ENCODE measurements at places on chromosomes 3 and 15.
A peak's percentile ranks its signal among the peaks of the same experiment; 100 is the strongest.

- DNase-seq: no peak
These were observed 129.2 kb upstream of the DPH6 start for GRCh38 chr15:35674873-35675781.

- no peak for DNase-seq
These were observed 401.5 kb upstream of the PROK2 start for GRCh38 chr3:72186400-72186855.

DNA sequence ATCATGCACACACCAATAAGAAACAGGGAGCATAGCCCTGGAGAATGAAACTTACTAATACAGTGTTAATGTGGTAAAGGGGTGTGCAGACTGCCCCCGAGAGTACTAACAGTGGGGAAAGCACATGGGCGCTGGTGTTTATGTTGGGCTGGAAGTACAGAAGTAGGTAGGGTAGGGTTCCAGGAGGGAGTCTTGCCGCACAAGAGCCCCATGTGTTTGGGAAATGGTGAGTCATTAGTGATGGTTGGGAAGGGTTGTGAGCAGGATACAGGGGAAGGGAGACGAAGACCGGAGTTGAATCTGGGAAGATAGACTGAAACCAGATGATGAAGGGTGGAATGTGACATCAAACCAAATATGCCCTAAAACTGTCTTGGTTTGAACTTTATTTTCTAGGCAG, 117.1 kb downstream of the THSD4 start:
- DNase-seq: no peak

DNA sequence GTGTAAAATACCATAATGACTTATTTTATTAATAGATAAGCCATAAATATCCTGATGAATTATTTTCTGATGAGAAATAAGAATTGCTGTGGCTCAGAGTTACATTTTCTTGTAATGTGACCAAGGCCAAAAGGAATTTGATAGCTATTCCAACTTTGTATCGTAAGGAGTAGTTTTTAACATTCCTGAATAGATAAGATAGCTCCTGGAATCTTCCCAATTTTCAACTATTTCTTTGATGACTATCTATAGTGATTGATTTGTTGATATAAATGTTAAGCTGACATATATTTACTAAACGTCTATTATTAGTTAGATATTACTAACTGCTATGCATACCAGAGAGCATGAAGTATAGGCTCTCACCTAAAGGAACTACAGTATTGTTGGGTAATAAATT, 49.1 kb upstream of the SATB1 start:
- DNase-seq: no peak

DNA sequence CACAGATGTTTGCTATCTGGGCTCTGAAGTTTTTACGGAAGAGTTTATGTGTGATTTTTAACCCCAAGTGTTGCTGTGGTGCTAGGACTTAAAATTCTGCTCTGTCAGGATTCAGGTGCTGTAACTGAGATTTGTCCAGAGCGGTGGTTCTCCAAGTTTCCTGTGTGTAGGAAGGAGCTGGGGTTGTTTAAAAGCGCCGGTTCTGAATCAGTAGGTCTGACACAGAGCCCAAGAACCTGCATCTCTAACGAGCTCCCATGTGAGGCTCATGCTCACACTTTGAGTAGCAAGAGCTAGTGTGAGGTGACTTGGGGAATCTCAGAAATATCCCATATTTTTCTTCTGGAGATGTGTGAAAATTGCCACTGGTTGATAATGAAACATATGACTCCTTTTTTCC, 325.5 kb downstream of the SATB1 start:
- DNase-seq: no peak

DNA sequence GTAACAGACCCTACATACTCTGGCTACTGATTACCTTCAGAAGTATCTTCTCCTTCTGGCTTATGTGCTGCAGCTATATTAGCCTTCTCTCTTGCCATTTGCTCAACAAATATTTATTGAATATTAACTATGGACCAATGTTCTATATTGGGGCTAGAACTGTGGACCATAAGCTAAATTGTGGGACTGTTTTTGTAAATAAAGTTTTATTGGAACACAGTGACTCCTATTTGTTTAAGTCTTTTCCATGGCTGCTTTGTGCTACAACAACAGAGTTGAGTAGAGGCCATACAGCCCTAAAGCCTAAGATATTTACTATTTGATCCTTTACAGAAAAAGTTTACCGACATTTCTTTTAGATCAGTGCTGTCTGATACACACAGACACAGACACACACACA, 20.3 kb upstream of the XIRP1 start:
- no peak for DNase-seq

DNA sequence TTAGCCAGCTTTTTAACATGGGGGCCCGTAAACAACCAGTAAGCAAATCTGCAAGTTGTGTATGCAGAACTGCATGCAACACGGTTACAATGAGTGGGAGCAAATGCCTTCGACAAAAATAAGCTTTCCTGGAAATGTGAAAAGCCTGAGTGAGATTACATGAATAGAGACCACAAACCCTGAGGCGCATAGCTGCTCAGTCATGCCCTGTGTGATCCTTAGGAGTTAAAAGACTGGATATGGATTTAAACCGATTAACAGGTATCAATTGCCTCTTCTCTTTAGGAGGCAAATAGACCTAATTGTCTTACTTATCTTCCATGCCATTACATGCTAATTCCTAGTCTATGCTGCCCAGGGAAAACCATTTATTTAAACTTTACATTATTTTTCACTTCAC, 810.3 kb downstream of the ROBO1 start:
- DNase-seq: no peak

- DNase-seq: no peak
These were observed 73.4 kb downstream of the CCK start for GRCh38 chr3:42192334-42193200.

GRCh38 chr15:101672298-101672697, 20.1 kb upstream of the TM2D3 start:
- DNase-seq: no peak

- no peak for DNase-seq
These were observed 99.1 kb downstream of the OXSM start for GRCh38 chr3:25888892-25889524.

DNA sequence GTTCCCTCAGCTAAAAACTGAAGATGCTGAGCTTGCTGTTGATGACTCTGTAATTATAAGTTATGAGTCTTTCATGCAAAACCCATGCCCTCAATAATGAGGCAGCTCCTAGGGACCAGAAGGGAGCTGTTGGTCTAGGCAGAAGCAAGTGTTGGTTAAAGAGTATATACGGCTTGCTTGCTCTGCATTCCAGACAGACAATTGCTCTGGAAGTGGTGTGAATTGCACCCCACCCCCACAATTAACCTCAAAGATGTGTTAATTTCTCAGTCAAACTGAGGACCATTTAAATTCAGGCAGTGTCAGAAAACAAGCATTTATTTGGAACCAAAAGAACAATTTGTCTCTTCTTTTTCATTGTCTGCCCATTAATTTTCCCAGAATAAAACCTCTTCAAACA, 163.5 kb upstream of the EOMES start:
- DNase-seq: peak; percentile 69

- no peak for DNase-seq
These were observed 33.4 kb downstream of the RPN1 start for GRCh38 chr3:128617270-128617556.

All from NT2/D1 (cell line).